NCI-H1092 (cell line): ENCODE measurements at places on chromosomes 4 and X.
A peak's percentile ranks its signal among the peaks of the same experiment; 100 is the strongest.

GRCh38 chrX:72125331-72126047 lies 6.2 kb downstream of the RTL5 start:
- DNase-seq = no peak

DNA sequence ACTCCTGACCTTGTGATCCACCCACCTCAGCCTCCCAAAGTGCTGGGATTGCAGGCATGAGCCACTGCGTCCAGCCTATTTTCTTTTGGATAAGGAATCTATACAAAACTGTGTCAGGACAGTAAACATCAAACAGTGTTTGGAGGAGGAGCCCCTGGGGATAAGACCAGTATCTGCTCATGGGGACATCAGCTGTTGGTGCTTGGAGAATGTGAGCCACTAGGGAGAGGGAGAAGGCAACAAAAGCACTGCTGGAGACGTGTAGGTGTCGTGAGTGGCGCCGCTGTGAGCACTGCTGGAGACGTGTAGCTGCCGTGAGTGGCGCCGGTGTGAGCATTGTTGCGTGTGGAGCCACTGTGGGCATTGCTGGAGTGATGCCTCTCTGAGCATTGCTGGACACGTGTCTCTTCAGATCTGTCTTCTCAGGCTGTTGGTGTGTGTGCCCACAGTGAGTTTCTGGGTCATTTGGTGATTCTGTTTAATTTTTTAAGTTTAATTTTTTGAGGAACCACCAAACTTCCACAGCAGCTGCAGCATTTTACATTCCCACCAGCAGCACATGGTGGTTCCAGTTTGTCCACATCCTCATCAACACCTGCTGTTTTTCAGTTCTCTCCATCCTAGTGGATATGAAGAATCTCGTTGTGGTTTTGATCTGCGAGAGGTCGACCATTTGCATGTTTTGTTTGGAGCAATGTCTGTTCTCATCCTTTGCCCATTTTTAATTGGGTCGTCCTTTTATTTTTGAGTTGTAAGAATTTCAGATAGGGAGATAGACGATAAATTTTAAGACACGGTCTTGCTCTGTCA lies 19.0 kb downstream of the DGKQ start:
- no peak for DNase-seq

DNA sequence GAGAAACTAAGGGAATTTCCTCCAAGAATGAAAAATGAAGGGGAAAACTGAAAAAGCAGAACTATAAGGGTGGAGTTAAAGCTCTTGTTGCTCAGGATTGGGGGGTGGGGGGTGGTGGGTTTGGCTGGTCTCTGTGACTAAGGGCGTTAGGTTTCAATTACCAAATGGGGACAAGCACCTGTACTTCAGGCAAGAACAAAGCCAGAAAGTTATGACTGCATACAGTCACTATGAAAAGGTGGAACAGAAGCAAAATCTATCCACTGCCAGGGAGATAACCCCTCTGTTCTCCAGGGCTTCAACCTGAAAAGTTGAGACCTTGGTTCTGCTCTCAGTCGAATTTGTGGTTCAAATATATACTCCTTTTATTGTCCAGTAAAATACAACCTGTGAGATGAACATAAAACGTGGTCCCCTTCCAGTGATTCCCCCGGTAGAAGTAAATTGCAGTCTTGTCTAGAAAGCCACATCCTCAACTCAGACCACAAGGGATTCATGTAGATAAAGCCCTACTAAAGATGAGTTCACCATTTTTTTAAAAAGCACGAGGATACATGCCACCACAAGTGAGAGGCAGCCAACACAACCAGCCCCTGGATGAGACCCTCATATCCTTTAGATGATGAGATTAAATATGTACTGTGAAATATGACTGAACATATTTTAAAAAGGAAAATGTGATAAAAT lies 257.1 kb upstream of the RPS6KA3 start:
- no peak for DNase-seq

DNA sequence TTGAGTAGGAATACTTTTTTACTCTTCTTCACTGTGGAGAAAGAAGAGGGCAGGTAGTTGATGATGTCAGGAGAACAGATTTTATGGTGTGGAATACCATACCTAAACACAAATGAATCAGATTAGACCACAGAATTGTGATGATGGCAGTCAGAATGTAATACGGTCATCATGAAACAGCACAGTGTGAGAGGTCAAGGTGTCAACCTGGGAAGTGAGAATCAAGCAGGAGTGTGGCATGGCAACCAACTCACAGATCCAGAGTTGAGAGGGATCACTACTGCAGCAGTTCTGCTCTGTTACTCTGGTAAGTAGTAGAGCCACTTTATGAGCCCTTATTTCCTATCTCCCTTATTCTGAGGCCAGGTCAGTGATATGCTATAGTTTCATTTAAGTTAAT lies 27.7 kb downstream of the METTL14 start:
- DNase-seq = no peak

- DNase-seq = no peak
These were observed 48.8 kb upstream of the SHOX start for GRCh38 chrX:581720-582298.

DNA sequence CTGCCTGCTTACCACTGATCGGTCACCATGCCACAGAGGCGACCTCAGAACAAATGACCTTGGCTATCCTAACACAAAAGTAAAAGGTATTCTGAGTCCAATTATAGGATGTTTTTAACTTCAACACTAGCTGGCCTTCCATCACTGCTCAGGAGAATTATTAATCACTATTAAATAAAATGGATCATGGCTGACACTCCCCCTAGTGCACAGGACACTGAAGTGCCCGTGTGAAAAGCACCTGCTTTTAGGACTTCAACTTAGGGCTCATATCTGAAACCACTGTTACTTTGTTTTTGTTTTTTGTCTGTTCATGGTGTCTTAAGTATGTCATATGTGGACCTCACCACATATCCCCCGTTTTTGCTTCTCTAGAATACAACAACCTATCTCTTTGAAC lies 33.9 kb downstream of the STX18 start:
- DNase-seq = no peak

GRCh38 chrX:83759872-83760271 lies 101.1 kb upstream of the CYLC1 start:
- peak; percentile 32 for DNase-seq

- no peak for DNase-seq
These were observed 61.3 kb downstream of the STOX2 start for GRCh38 chr4:183966371-183966770.

DNA sequence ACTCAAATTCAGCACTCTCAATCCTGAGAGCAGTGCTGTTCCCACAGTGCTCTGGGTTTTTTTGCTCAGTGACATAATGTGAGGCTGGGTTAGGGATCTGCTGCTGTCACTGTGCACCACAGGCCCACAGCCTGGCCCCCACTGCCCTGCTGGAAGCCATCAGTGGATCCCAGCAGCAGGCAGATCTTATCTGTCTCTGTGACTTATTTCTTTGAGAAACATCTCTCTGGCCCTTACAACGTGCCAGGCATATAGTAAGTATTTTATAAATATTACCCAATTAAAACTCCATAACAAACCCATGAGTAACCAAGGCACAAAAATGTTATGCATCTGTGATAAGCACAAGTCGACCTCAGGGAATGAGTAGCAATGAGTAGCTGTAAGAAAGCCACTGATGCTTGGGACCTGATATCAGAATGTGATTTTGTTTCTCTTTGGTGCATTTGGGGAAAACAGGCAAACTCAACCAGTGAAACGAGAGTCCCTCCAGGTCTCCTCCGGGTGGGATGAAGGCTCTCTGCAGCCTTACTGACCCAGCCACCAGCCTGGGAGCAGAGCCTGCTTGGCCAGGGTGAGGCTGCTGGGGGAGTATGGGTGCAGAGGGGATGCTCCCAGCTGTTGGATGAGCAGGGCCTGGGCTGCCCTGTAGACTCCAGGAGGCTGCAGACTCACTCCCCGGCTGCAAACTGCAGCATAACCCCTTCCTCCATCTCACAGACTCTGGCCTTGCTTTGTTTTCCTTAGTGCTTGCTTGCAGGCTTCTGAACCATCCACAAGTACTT lies 172.7 kb upstream of the LNX1 start:
- no peak for DNase-seq

DNA sequence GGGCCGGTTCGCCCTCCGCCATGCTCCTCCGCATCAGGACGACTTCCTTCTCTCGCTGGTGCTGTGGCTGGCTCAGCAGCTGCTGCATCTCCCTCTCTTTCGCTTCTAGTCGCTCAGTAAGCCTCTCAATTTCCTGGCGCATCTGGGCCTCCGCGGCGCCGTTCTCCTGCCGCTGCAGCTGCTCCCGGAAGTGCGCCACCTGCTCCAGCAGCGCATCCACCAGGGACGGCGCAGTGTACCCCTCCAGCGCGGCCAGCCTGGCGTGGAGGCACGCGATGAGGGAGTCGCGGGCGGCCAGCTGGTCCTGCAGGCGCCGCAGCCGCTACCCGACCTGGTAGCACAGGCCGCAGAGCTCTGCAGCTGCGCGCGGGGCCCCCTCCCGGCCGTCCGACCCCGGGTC lies 97.4 kb upstream of the MED14 start:
- no peak for DNase-seq

DNA sequence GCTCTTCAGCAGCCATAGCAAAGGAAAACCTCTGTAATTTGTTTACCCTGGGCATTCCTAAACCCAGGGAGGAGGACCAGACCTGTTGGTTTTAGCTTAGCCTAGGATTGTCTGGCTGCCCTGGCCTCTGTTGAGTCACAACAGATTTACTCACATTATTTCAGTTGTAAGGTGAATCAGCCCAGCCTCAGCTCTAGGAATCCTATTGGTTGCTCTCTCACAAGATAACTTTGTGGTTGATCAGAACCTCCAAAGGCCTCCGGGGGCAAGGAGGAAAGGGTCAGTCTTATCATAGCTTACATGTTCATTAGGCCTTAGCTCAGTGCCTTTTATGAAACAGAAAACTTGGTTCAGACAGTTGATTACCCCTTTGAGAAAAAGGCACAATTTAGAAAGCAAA lies 41.0 kb downstream of the PDK3 start:
- no peak for DNase-seq

GRCh38 chr4:79678472-79679202 lies 270.6 kb upstream of the GK2 start:
- no peak for DNase-seq

DNA sequence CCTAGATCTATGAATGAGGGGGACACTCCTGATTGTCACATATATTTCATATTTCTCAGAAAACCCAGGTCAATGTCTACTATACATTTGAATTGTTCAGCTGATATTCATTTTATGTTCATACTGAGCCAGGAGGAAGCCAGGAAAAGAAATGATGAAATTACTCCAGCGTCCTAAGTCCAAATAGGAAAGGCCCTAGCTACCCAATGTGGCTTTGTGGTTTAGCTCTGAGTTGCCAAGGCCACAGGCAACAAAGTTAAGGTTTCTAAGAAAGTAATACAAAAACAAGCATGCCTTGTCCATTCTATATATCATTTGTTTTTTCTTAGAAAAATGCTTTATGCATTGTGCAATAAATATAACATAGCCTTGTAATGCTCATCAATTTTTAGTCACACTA lies 4.5 kb upstream of the CSN2 start:
- no peak for DNase-seq

GRCh38 chr4:72994670-72995069 lies 74.8 kb downstream of the COX18 start:
- no peak for DNase-seq

DNA sequence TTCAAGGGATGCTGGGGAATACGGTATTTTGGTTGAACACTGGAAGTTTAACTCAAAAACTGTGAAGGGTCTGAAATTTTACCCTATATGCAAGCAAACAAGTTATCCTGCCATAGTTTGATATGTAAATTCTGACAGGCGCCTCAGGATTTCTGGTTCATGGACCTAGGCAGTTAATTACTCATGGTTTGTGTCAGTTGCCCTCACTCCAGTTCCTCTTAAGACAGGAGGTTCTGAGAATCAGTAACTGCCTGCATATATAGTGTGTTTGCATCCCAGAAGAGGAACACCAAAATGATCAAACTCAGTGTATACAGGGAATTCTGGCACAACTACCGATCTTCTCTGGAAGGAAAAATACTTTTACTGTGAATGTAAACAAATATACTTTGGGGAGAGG lies 360.4 kb upstream of the NWD2 start:
- DNase-seq = no peak

GRCh38 chrX:15505101-15505500 lies 4.5 kb downstream of the BMX start:
- DNase-seq = no peak

GRCh38 chr4:85861064-85861765 lies 386.3 kb downstream of the ARHGAP24 start:
- DNase-seq = peak; percentile 39

DNA sequence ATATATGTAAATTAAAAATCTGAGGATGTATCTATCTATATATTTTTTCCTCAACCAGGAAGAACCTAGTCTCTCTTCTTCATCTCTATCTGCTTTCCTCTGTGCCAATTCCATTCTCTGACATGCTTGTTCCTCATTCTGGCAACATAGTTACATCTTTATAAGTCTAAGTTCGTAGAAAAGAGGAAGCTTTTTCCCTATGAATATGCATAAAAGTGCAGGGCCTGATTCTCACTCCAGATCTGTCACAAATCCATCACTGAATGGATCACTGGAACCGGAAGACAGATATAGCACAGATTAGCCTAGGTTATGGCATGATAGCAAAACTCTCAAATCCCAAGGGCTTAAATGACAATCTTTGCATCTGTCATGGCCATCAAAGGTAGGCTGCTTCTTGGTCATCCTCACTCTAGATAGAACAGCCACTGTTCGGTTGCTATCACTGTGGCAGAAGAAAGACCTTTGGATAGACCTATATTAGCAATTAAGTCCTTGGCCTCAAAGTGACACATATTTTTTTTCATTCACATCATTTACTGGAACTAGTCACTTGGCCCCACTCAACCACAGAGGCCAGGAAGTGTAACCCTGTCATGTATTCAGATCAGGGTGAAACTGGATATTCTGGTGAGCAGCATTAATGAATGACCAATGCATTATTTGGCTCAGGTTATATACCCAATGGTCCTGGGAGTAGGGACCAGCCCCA lies 22.2 kb downstream of the DTHD1 start:
- no peak for DNase-seq

GRCh38 chr4:95551653-95552052 lies 2.9 kb upstream of the UNC5C start:
- DNase-seq = no peak

GRCh38 chrX:28491941-28492340 lies 95.3 kb upstream of the IL1RAPL1 start:
- DNase-seq = no peak
